ENCODE measurements at places on chromosomes 3 and 15.

GRCh38 chr3:8903191-8903590, 60.1 kb downstream of the RAD18 start:
- DNase-seq: no peak

- no peak for DNase-seq
These were observed 183.3 kb upstream of the BHLHE40 start for GRCh38 chr3:4795905-4796304.

DNA sequence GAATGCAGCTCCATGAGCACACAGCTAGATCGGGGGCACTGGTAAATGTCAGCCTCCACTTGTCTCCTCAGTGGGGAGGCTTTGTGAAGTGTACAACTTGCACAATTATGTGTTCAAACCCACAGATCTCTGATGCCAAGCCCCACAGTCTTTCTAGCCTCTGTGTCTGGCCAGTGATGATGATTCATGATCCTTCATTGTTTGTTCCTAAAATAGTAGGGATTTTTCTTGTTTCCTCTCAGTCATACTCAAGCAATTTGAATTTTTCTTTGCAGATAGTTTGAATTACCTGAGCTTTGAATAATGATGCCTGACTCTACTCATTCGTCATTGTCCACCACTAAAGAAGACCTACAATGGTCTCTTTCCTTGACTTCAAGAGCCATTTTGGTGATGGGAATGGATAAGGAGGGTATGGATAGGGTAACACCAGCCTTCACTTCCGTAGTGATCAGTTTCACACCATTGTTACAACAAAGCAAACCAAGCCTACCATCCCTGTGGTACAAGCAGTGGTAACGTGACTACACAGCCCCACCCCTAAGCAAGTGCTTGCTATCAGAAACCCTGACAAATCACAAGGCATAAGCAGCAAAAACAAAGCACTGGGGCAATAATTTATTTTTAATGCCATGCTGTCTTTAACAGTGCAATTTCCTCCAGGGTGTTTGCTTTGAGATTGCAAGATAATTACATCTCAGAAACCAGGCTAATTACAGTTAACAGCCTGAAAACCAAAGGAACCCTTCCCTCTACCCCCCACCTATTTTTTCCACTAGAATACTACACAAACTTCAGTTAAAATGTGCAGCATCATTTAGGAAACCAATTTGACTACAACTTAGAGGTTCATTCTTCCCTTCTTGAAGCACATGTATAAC, 114.1 kb upstream of the PPP2R3A start:
- DNase-seq: no peak

DNA sequence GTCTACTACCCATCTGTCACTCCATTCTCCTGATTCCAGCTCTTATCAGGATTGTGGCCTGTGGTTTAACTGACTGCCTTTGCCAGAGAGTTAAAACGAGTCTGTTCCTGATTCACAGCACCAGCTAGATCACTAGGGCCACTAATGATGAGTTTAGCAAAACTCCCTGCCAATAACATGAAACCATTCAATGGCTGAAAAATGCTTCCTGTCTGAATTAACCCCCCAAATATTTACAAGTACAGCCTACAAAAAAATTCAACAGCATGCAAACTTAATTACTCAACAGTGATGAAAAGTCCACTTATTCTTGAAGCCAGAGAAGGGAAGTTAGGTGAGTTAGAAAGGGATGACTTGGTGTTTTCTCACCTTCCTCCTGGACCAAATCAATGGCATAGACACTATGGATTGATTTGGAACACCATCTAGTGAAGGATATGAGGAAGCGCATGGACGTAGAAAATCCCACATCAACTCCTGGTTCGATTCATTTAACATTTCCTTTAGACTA, 141.4 kb downstream of the TGFBR2 start:
- peak; percentile 12 for DNase-seq

DNA sequence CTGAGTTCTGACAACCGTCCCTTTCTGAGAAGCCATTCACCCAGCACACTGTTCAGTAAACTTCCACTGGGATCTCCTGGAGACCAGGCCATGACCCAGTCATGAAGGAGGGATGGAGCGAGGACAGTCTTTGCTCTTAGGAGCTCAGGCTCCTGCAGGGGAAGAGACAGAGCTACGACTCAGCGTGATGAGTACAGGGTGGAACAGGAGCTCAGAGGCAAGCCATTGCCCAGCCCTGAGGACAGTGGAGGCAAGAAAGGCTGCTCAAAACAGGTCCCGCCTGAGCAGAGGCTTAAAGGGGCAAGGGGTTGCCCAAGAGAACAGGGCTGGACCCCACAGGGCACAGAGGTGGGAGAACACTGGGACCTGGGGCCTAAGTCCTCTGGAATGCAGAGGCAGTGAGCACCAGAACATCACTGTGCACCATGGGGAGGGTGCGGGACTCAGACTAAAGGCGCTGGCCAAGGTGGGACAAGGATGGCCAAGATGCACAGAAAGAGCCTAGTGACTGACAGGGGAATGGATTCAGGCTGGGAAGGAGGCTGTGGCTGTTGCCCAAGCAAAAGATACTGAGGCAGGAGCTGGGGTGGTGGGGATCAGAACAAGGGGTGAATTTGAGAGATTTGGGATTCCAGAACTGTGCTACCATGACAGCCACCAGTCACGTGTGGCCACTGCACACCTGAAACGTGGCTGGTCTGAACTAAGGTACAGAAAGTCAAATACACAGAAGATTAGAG, 25.8 kb downstream of the TMEM43 start:
- no peak for DNase-seq

DNA sequence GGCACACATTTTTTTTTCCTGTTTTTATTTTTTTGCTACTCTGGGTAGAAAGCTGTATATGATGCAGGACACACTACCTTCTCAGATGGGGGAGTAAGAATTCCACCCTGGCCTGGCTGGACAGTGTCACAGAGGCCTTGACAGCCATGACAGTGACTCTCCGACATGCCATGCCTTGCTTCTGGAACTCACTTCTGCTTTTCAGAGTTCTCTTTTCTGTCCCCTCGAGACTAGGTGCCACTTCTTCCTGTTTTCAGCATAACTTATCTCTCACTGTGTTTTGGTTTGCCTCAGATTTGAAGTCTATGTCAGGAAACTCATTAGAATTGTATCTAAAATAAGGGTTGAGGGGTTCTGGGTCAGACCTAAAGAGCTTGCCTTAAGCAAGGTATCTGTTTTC, 69.1 kb upstream of the SEC13 start:
- DNase-seq: no peak

GRCh38 chr3:19769694-19770093, 164.3 kb downstream of the EFHB start:
- DNase-seq: no peak

- DNase-seq: no peak
These were observed 1.2 kb downstream of the CGNL1 start for GRCh38 chr15:57377478-57377847.

GRCh38 chr3:18126772-18127171, 298.4 kb downstream of the SATB1 start:
- DNase-seq: no peak

DNA sequence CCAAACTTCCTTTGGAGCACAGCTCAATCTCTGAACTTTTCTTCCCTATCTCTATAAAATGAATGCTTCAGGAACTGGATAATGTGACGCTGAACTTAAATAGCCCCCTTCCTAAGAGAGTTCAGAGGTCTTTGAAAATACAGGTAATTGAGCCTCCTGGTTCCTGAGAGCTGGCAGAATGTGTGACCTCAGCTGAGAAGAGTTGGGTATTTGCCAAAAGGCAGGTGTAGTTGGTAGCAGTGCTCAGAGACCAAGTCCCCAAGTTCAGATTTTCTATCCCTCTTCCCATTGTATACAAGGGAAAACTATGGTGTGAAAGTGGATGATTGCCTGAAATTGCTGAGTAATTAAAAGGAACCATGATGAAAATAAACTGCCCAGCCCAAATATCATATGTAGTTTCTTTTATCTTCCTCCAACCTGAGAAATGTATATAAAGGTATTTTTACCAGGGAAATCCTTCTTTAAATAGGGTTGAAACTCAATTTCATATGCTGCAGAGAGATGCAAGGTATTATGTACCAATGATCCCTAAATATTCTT, 154.6 kb upstream of the ICE2 start:
- no peak for DNase-seq

DNA sequence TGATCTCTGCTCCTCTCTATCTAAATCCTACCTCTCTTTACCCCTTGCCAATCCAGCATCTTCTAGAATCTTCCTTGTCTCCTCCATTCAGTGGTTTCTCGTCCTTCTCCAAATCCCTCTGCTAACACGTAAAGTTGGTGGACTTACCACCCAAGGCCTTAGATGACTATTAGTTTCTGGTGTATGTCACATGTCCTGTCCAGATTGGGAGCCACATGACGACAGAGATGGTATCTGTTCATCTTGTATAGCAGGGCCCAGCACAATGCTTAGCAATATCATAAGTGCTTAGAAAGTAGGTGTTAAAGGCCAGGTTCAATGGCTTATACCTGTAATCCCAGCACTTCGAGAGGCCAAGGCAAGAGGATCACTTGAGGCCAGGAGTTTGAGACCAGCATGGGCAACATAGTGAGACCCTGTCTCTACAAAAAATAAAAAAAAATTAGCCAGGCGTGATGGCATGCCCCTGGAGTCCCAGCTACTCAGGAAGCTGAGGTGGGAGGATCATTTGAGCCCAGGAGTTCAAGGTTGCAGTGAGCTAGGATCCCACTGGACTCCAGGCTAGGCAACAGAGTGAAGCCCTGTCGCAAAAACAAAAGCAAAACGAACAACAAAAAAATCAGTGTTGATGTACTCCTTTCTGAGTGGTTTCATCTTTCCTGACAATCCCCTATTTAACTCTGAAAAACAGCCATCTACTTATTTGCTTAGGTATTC, 81.8 kb downstream of the HMG20A start:
- no peak for DNase-seq

- no peak for DNase-seq
These were observed 238.0 kb downstream of the CACNA2D3 start for GRCh38 chr3:54360320-54360719.

DNA sequence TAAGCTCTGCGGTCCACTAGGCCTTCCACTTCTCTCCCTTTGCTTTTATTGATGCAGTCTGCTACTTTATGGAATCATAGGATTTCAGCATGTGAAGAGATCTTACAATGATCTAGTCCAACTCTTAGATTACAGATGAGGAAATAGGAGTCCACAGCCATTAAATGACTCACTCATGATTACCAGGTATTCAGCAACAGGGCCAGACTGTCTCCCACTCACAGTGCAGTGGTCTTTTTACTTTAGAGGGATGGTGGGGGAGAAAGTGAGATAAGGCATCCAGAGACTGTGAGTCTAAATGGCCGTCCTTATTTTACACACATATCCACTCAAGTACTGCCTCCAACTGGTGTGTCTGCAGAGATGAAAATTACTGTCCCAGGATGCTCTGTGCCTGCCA, 88.5 kb upstream of the SKOR1 start:
- no peak for DNase-seq

- DNase-seq: no peak
These were observed 185.1 kb downstream of the GOLGA6L6 start for GRCh38 chr15:20356444-20356910.

DNA sequence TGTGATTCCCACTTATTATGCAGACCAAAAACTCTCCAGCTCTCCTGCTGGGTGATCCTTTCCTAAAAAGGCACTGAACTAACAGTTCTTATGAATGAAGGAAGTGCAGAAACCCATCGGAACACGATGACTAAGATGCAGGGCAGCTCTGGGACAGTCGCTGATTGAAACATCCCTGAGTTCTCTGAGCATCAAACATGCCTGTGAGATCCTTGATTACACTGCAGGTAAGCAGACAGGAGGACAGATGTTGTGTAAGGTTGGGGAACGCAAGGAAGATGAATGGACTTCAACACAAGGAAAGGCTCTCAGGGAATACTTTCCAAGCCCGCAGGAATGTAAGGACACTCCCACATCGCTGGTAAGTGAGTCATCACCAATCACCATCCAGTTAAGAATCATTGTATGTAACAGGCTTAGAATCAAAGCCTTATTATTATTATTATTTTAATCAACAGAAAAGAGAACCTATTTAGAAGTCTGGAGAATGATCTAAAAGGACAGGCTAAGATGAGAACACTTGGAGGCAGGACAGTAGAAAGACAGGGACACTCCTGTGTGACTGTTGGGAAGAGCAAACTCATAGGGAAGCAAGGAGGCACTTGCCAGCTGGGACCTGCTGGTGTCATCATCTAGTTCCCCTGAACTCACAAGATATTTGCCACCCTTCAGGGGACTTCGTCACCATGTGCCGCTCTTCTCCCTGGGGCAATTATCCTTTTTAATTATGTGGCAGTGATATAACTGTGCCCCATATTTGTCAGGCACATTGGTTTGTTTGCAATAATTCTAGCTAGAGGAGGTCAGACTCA, 26.0 kb downstream of the TMEM158 start:
- DNase-seq: no peak

DNA sequence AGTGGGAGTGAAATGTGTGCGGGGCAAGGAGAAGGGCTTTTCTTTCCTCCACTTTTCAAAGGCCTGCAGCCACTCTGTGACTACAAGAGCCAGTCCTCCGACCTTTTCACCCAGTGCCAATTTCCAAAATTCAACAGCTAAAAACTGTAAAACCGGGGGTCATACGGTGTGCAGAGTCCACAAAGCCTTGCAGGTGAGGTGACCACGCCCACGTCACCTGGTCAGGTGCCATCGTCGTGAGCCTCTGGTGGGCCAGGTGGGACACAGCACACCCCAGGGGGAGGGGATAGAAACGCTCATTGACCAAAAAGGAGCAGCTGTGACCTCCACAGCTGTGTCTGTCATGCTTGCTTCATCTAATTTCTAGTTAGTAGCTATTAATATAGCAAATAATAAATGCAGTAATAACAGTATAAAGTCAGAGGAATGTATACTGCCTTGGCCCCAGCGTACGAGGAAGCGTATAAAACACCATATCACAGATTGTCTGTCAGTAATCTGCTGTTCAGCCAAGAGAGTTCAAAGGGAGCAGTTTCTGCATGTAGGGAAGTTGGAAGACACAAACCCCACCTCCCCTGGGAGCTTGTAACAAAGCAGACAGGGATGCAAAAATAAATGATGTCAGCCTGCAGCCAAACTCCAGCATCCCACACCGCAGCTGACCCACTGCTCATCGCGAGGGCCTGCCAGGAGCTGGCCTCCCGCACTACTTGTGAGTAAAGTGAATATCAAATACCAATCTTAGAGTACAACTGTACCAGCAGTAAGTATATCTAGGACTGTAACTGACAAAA, 86.7 kb downstream of the VGLL4 start:
- no peak for DNase-seq

Data from AG09319 (cell line).